ENCODE measurements at places on chromosomes 6 and 20.

- DNase-seq = no peak
Observed at GRCh38 chr6:53727748-53728147, 62.2 kb upstream of the KLHL31 start.

GRCh38 chr20:17419479-17420041, 111.6 kb downstream of the BFSP1 start:
- DNase-seq = no peak

DNA sequence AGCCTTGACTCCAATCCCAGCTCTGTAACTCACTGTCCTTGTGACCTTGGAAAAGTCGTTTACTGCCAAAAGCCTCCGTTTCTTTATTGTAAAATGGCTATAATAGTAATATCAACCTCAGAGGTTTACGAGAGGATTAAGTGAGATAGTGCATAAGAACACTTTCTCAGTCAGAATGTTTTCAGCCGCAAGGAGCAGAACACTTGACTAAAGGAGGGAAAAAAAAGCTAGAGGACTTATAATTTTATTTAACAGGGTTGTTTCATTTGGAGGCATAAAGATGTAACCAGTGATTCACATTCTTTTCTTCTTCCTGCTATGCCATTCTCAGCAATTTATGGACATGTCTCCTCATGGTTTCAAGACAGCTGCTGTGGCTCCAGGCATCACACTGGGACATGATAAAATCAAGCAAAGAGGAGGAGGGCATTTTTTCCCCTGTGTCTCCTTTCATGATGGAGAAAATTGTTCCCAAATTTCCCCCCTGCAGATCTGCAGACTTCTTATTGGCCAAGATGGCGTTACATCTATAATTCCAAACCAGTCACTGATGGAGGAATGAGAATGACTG, 143.0 kb upstream of the PTPN1 start:
- DNase-seq = no peak

DNA sequence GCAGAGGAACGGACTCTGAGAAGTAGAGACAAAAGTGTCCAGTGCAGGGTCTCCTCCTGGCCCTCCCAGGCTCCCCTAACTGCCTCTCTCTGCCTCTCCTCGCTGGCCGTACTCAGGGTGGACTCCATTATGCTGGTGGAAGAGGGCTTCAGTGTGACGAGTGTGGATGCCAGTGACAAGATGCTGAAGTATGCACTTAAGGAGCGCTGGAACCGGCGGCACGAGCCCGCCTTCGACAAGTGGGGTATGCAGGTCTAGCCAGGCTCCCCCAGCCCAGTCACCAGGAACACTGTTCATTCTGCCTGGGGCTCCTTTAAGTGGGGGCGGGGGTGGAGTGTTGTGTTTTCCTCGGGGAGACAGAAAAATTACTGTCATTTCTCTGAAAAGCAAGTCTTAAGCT, 1.5 kb downstream of the GNMT start:
- DNase-seq = no peak

GRCh38 chr6:148388521-148388920, 45.9 kb downstream of the SASH1 start:
- no peak for DNase-seq
